ENCODE measurements at places on chromosomes 13 and 19.

DNA sequence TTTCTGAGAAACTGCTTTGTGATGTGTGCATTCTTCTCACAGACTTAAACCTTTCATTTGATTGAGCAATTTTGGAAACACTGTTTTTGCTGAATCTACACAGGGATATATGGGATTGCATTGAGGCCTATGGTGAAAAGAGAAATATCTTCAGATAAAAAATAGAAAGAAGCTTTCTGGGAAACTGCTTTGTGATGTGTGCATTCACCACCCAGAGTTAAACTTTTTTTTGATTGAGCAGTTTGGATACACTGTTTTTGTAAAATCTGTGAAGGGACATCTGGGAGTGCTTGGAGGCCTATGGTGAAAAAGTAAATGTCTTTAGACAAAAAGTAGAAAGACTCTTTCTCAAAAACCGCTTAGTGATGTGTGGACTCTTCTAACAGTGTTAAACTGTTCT, 1683.8 kb downstream of the UQCRFS1 start:
- DNase-seq = no peak

DNA sequence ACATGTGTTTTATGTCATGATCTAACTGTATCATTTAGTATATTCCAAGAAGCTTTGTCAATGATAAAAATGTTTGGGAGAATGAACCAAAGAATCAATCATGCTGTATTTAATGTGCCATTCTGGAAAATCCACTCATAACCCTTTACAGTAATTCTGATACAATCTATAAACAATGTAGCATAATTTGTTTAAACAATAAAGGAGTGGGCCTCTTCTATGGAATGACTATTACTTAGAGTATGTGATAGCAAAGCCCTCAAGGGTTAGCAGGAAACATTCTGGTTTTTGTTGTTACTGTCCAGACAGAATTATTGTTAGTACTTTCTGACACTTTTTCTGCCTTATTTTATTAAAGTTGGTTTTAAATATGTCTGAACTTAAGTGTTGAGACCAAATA, 1073.1 kb downstream of the SLITRK5 start:
- no peak for DNase-seq

DNA sequence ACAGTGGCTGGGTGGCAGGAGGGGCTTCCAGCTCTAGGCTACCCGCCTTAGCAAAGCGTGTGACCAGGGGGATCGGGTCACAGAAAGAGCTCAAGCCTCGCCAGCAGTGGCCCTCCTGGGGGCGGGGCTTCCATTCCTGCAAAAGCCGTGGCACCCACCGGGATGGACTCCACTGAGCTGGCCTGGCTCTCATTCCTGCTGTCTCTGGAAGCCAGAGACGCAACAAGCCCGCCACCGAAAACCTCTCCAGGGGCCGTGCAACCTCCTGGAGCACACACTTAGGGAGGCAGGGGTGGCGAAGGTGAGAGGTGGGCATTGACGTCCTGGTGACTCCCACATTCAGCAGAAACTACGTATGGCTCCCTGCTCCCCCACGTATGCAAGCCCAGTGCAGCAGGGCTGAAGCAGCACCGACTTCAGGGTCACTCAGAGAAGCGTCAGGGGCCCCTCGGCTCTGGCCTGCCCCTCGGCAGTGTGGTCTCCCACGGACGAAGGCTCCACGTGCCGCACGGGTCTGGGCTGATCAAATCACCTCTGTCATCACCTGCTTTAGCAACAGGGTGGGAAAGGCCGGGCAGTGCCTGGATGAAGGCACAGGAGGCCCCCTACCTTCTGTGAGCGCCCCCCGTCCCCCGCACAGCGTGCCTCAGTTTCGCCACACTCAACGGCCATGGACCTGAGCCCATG, 3.1 kb downstream of the C19orf25 start:
- no peak for DNase-seq

DNA sequence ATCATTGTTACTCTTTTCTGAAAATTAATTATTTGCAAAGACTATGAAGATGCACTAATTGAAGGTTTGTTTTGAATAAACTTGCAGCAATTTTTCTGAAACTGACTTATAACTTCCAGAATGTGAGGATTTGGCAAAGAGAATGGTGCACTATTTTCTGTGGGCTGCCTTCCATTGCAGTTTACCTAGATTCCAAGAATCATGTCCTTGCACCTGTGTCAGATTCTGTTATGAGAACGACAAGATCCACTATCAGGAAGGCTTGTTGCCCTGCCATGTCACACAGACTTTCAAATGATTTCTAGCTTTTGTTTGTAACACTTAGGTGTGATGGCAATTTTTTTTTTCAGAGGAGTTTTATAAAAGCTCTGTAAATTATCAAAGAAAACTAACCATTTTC, 5.6 kb upstream of the SLAIN1 start:
- no peak for DNase-seq

DNA sequence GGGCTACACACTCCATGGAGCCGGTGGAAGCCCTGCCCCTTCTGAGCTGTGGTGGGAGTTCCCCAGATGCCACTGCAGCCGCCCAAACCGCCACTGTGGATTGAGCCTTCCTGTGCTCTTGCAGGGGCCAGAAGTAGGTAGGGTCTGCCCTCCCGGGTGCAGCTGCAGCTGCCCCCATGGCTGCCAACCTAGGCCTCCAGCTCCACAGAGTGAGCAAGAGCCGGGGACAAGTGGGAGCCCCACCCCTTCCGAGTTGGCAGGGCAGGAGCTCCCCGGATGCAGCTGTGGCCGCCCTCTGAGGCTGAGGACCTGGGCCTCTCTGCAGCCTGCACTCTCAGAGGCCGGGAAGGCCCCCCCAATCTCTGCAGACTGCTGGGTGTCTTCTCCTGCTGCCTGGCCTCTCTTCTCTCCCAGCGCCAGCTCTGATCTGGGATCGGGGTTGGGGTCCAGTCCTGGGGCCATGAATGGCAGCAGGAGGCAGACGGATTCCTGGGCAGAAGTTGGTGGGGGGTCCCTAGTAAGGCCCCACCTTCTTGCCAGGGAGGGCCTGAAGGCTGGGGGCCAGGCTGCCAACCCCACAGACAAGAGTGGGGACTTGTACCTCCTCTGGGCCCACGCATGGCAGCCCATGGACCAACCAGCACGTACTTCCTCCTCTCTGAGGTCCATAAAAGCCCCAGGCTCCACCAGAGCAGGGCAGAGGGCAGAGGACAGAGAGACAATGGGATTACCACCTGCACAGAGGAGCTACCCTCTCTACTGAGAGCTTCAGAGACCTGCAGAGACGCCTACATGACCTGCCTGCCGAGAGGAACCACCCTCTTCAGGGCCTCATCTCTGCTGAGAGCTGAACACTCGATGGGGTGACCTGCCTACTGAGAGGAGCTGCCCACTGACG, 28.9 kb downstream of the AP2S1 start:
- DNase-seq = no peak

- DNase-seq = no peak
These were observed 10.7 kb downstream of the ELF1 start for GRCh38 chr13:41008349-41008980.

DNA sequence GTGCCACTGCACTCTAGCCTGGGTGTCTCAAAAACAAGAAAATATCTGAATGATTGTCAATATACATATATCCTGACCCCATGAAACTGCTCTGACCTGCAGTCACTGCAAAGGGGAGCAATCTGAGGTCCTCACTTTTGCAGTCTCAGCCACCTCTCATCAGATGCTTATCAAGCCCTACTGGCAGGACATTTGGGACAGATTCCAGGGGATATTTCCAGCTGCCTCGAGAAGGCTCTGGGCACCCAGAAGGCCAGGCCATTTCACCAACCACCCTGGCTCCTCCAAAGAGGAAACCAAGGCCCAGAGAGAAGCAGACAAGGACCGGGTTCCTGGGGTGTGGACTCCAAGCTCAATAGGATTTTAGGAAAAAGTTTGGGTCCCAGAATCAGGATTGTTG, 2.3 kb downstream of the EML2 start:
- DNase-seq = no peak

GRCh38 chr13:40776681-40777165, 5.7 kb upstream of the MRPS31 start:
- DNase-seq = no peak

DNA sequence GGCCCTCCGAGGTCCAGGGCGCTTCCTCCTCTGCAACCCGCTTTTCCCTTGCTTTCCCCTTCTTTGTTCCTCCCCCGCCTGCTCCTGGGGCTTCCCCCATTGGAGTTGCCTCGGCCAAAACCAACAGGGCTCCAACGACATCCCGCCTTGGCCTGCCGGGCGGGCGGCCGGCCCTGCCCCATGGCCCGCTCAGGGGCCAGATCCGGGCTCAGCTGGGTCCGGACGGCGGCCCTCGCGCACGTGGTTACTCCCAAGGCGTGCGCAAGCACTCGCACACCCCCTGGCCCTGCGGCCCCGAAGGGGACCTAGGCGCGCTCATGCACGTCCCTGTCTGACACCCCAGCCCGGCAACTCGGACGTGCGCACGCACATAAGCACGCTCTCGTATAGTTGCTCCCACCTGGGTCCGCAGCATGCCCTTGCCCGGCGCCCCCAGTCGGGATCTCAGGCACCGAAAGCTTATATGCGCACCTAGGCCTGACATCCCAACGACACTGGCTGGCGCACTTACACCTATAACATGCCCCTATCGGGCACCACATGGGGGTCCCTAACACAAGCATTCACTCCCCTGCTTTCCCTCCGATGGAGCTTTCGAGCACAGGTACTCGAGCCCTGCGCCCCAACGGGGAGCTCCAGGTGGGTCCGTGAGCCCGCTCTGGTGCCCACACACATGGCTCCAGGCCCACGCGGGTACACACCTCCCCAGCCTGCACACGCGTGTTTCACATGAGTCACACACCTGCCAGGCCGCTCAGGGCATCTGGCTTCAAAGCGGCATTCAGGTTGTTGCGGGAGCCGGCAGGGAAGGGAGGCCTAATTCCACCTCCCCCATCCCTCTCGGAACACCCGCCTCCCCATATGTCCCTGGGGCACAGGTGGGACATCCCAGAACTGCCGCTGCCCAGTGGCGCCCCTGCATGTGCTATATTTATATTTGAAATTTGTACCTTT, 15.0 kb downstream of the NFIX start:
- no peak for DNase-seq

- no peak for DNase-seq
These were observed 308.4 kb downstream of the FGF9 start for GRCh38 chr13:21979161-21979806.
